ENCODE measurements at places on chromosomes 16 and 17. TPM values are rescaled to one million over a fixed set of nuclear protein-coding genes. Genes with fewer than 3 reads are reported as not detected.

DNA sequence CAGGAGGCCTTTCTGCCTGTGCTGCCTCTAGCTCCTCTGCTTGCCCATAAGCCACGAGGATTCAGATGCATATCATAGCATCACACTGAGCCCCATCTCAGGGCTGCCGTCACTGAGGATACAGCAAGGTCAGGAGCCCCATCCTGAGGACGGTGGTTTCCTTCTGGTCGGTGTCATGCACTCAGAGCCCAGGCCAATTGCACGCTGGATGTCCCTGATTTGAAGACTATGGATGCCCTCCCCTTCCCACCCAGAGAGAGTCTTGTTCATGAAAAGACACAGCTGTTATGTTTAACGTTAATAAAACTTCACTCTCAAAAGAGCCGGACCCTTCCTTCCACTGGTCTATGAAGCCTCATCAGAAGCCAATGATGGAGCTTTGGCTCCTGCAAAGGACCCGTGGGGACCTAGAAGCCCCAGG lies 19.9 kb downstream of the COTL1 start:
- DNase-seq, result no peak

DNA sequence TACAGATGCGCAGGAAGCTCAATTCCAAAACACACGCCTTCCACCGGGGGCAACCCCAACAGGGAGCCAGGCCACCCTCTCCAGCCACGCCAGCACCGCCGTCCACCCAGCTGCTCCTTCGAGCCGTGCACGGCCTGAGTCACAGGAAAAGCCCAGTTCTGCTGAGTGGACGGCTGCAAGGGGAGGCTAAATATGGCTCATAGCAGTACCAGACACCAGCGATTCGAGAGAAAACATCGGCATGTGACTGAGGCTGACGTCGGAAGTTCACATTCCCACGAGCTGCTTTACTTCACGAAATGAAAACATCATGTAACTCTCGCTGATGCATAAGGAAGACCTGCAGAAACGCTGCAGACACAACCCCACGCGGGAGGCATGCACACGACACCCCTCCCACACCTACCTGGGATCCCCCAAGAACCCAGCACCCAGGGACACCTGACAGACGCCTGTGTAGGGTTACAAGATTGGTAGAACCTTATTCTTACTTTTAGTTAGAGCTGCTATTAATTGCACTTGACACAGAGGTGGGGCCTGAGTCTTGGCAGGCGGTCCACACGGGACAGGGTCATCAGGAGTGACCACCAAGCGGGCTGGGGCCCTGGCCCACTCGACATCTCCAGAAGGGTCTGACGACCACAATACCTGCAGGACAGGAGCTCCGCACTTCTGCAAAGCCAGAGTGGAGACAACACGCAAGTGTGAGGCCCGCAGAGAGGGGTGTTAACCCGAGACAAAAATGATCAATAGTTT lies 116.8 kb downstream of the ANKRD11 start:
- DNase-seq, result no peak

DNA sequence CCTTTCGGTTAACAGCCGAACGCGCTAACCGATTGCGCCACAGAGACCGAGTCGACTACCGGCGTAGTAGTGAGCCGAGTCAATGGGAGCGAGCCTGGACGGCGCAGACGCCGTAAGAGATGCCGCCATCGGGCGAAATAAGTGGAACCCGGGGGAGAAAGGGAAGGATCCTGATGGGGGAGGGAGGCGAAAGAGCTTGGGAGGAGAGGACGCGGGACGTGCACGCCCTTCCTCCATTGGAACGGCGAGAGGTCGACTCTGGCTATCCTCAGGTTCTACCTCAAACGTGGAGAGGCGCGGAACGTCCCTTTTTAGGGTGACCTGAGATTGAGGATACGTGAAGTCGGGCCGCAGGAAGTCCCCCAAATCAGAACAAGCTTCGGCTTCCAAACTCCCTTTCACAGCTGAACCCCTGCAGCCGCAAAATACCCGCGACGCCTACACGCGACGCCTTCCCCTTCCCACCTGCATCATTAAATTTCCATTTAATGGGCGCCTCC lies 683 bp upstream of the PSMB3 start:
- no peak for DNase-seq

GRCh38 chr16:69440250-69440649 lies 15.8 kb downstream of the CYB5B start:
- DNase-seq, result no peak

DNA sequence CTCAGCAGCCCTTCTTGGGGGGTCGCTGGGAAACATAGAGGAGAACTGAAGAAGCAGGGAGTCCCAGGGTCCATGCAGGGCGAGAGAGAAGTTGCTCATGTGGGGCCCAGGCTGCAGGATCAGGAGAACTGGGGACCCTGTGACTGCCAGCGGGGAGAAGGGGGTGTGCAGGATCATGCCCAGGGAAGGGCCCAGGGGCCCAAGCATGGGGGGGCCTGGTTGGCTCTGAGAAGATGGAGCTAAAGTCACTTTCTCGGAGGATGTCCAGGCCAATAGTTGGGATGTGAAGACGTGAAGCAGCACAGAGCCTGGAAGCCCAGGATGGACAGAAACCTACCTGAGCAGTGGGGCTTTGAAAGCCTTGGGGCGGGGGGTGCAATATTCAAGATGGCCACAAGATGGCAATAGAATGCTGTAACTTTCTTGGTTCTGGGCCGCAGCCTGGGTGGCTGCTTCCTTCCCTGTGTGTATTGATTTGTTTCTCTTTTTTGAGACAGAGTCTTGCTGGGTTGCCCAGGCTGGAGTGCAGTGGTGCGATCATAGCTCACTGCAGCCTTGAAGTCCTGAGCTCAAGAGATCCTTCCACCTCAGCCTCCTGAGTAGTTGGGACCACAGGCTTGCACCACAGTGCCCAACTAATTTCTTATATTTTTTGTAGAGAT lies 3.4 kb downstream of the STH start:
- DNase-seq, result no peak

- DNase-seq, result no peak
These were observed 31.7 kb downstream of the RNF112 start for GRCh38 chr17:19442731-19443130.

- DNase-seq, result no peak
These were observed 95.9 kb upstream of the AXIN2 start for GRCh38 chr17:65657251-65657828.

DNA sequence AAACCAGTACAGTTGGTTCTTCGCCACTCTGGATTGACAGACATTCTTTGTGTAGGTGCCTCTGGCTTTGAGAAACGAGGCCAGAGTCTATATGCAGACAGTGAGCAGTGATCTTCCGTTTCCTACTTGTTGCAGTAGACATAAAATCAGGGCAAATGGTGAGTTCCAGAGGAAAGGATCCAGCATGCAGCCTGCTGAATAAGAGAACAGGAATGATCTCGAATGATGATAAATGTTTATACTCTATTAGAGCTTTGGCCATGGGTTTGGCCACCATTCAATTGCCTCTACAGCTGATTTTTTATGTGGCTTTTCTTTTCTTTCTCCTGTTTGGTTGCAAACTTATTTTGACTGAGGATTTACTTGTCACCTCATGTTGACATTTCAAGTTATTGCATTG lies 286.7 kb downstream of the IRX3 start:
- no peak for DNase-seq

DNA sequence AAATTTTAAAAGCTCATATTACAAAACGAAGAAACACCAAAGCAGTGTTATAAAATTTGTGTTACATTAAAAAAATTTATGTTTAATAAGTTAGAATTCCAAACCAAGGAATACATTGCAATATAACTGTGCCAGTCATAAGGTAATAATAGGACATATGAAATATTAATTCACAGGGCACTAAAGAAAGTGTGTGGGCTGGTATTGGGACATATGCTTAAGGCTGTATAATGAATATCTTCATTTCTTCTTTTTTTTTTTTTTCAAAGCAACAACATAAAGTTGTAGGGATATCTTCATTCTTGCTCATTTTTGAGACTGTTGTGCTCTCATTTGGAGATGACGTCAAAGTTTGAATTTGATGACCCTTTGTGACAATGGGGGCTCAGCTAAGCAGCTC lies 17.5 kb upstream of the FBXO47 start:
- no peak for DNase-seq

DNA sequence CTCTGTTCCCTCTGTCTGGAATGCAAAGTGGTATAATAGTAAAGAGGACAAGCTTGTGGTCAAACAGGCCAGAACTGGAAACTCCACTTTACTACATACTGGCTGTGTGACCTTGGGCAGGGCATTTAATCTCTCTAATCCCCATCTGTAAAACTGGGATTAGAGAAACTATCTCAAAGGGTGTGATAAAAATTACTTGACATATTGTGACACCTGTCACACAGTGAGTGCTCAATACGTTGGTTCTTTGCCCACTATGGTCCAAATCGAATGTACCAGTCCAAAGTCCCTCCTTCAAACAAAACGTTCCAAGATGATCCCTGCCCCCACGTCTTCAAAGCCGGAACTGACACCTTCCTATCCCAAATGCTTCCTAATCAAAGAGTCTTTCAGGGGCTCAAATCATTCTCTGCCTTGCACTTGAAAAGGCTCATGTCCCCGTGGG lies 734 bp downstream of the PGAP3 start:
- no peak for DNase-seq

GRCh38 chr16:67278773-67279295 lies 498 bp upstream of the PLEKHG4 start:
- no peak for DNase-seq

GRCh38 chr16:85249418-85250146 lies 137.3 kb upstream of the CIBAR2 start:
- DNase-seq, result no peak

DNA sequence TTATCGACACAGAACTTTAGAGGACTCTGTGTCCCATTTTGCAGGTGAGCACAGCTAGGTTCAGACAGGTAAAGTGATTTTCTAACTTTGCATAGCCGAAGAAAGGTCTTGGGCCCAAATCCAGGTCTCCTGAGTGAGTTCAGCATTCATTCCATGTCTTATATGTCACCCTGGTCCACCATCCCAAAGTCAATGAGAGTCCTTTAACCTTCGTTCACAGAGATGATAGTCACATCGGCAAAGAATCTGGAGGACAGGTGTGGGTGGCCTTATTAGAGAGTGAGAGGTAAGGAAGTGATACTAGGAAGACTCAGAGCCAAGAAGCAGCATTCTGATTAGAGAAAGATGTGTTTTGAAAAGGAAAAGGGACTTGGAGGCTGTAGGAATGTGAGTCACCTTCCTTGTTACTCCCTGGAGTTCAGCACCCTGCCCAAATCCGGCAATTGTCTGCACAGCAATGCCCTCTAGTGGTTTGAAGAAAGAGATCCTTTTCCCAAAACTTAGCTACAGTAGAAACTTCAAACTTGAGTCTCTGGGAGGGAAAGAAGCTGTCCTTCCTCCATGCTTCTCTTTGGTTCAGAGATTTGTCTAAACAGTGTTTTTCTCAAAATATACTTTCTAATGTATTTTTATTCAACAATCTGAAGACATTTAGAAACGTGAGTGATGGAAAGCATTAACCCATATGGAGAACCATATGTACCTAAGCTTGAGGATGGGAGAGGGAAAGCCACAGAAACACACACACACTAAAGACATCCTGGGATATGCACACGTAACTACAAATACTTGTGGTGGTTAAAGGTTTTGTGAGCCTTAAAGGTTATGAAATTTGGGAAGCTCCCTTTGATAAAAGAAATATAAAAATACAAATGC lies 96.4 kb upstream of the SHISA6 start:
- no peak for DNase-seq

GRCh38 chr17:32523827-32524552 lies 37.2 kb downstream of the CDK5R1 start:
- DNase-seq, result no peak

- DNase-seq, result no peak
These were observed 124.8 kb downstream of the STXBP4 start for GRCh38 chr17:55093353-55093752.

RAB11FIP3 gene
- 8.0 TPM for total RNA-seq

NAGS gene
- 2.5 TPM for total RNA-seq

WFIKKN2 gene
- not detected for total RNA-seq

MKS1 gene
- 5.3 TPM for total RNA-seq

PIK3R6 gene
- total RNA-seq, result 0.22 TPM

KIF2B gene
- total RNA-seq, result not detected

MT3 gene
- not detected for total RNA-seq

NPIPB12 gene
- 64.7 TPM for total RNA-seq

RSKR gene
- total RNA-seq, result 3.1 TPM

PYDC1 gene
- total RNA-seq, result not detected

Data from esophagus squamous epithelium (tissue), 5 donors.